ENCODE measurements at places on chromosomes 3 and 15.

DNA sequence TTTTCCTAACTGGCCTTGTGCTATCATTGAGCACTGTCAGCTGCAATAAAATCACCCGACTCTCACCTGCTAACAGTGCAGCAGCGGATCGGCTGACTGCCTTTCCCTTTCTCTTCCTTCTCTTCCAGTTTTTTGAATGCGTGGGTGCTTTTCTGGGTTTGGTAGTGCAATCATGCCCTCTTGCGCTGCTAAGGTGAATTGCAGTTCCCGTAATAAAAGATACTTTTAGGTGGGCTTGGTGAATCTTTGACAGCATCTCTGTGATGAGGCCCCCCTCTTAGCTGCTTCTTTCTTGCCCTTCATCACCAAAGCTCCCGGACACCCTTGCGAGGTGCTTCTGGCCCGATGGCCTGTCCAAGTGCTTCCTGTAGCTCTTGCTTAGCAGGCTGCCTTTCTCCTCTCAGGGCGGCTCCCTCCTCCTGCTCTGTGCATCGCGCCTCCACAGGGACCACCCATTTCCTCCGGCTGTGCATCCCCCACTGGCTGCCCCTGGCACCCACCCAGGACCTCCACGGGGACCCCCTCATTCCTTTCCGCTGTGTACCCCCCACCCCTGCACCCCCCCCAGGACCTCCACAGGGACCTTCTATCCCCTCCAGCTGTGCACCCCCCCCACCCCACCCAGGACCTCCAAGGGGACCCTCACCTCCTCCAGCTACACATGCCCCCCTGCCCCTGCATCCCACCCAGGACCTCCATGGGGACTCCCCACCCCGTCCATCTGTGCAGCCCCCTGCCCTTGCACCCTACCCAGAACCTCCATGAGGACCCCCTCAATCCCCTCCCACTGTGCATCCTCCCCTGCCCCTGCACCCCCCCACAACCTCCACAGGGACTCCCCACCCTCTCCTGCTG lies 50.8 kb upstream of the RPL32 start:
- peak; percentile 60 for DNase-seq

GRCh38 chr15:57708047-57708446 lies 1.5 kb downstream of the POLR2M start:
- DNase-seq, result no peak

- DNase-seq, result no peak
Observed at GRCh38 chr3:70731046-70731445, 418.6 kb upstream of the MDFIC2 start.

- no peak for DNase-seq
Observed at GRCh38 chr3:72474775-72475174, 373.5 kb downstream of the SHQ1 start.

- DNase-seq, result no peak
Observed at GRCh38 chr15:59662260-59662659, 4.9 kb upstream of the GTF2A2 start.

- no peak for DNase-seq
Observed at GRCh38 chr3:126354776-126355175, 2.4 kb downstream of the KLF15 start.

GRCh38 chr3:139718415-139718814 lies 40.6 kb upstream of the NMNAT3 start:
- DNase-seq, result no peak

DNA sequence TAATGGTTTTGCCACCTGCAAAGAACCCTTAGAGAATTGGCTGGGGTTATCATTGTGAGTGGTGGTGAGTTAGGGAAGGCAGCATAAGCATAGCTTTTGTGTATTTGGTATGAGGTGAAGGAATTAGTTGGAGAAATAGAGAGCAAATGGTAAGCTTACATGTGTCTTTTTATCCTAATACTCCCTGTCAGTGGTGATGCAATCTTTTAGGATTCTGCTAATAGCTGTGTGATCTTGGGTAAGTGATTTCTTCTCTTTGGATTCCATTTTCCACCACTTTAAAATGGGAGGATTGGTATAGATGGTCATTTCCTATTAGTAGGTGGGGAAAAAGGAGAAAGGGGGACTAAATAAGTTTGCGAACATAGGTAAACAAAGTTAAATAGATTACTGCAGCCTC lies 30.9 kb downstream of the PIAS1 start:
- no peak for DNase-seq

GRCh38 chr3:13708301-13708700 lies 159.4 kb downstream of the FBLN2 start:
- no peak for DNase-seq

DNA sequence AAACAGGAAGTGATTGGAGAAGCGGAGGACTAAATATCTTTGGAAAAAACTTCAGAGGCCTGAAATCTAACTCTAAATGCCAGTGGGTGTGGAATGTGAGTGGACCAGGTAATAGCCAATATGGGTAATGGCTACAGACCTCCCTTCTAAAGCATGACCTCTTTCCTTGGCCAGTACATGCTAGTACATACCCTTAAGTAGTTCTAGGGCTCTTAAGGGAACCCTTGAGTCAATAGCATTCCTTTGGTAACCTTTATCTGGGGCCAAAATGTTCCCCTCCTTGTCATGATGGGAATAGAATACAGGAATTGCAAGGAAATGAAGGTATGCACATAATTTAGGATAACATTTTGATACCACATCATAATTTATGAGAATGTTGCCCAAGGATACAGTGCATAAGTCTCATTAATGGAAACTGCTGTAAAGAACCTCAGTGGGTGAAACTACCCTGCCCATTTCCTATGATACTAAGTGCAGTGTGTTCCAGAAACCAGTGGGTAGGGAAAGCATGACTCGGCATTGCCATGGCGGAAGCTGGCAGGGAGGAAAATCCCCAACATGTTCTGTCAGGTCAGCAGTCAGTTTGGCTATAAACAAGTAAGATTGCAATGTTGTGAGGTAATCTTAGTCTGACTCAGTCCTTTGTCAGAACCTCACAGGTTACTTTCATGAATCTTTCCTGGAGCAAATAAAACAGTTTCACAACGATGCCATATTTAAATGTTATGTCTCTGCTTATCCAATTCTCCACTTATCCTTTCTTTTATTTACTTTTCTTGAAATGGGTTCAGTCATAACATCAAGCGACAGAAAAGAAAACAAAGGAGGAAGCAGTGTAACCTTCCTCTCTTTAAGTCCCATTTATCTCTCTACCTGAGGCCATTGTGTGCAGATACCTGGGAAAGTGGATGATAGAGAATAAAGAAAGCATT lies 23.5 kb upstream of the RAP2B start:
- DNase-seq, result no peak

DNA sequence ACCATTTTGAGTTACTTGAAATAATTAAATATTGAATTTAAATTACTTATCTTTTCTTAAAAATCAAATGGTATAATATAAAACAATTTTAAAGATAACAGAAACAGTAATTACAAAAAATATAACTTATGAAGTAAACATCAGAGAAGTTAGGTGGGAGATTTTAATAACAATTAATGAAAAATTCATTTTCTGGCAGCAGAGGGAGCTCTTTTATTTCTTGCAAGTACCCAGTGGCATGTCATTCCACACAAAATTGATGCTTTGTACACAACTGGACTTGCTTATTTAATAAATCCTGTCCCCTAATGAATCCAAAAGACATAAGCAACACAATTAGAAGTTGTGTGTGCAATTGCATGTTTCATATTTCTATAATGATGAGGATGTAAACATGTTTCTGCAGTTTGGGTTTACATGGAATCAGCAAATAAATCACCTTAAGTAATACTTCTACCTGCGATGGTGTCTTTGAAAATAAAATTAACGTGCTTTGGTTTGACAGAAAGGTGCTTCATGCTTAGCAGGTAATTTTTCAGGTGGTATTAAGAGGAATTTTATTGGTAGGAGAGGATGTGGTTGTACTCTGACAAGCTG lies 861.3 kb downstream of the ZPLD1 start:
- DNase-seq, result peak; percentile 5

DNA sequence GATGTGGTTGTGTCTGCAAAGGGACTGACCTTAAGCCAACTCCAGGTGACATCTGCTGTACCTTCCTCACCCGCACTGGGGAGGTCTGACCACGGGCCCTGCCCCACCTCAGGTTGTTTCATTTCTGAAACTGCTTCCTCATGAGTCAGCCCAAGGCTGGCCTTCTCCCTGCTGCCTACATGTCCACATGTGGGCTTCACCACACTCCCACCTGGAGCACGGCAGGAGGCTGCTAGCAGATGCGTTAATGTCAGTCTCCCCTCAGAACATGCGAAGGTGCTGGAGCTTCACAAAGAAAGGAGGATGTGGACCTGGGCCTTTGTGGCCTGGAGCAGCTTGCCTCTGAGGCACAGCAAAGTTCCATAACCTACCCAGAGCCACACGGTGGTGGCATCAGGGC lies 69.4 kb upstream of the PLXNA1 start:
- DNase-seq, result no peak

- no peak for DNase-seq
Observed at GRCh38 chr3:87792534-87793336, 266.1 kb downstream of the CGGBP1 start.

- DNase-seq, result no peak
Observed at GRCh38 chr15:101136381-101137268, 115.2 kb downstream of the CHSY1 start.

DNA sequence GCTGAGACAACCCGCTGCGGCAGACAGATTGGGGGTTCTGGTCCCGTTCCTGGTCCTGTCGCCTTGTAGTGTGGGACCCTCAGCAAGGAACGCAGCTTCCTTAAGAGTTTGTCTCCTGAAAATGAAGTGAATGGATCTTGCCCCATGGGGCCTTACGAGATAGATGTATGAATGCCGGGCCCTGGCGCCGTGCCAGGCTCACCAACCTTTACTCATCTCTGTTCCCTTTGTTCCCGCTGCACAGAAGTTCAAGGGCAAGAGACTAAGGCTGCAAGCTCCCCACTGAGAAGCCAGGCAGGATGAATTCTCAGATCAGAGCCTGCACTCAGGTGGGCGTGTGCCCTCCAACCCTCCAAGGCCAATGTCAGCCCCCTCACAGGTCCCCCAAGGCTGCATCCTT lies 162.7 kb upstream of the IQSEC1 start:
- DNase-seq, result no peak

DNA sequence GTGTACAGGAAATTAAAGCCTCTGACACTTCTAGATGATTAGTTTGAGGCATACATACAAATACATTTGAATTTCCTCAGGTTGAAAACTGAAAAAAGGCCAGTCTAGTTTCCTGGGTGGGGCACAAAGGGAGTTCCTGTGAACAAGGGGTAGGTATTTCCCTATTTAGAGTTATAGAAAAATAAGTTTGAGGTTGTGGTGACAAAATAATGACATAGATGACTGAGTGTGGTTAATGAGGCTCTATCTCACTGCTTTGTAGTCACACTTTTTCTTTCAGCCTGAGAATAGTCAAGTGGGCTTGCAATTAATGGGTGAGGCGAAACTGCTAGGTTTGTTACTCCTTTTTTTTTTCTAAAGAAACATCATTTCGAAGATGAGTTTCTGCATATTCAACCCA lies 4.3 kb downstream of the SLCO3A1 start:
- DNase-seq, result no peak
